GM12865 (cell line): ENCODE measurements at places on chromosomes 2 and 18.

DNA sequence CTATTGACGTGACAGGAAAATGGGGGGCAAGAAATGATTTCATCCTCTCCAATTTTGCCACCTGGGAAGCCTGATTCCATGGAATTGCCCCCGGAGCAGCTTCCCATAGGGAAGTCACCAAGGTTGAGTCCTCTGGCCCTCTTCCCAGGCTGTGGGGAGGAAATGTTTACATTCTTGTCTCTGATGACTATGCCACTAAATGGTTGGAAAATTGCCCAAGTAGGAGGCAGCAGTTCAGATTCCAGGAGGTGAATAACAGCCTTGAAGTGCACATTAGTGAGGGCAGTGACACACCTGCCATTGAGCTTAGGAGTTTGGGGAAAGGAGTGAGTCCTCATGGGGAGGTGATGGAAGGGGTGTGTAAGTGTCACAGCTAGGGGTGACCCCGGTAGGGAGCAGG lies 449.2 kb upstream of the DCC start:
- DNase-seq, result no peak

DNA sequence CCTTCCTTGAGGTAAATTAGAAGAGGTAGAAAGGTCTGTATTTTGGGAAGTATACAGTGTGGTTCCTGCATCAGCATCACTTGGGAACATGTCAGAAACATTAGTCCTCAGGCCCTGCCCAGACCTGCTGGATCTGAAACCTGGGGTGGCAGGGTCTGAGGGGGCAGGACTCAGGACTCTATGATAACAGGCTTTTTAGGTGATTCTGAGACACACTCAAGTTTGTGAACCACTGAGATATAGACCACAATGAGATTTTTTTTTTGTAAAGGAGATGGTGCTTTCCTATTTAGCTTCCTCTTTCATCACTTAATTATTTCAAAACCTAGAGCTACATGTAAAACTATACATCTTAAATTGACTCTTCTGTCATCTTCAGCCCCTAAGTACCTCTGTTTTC lies 262.7 kb upstream of the SPOPL start:
- DNase-seq, result peak; percentile 25

GRCh38 chr2:217897816-217898806 lies 104.7 kb downstream of the TNS1 start:
- DNase-seq, result no peak

DNA sequence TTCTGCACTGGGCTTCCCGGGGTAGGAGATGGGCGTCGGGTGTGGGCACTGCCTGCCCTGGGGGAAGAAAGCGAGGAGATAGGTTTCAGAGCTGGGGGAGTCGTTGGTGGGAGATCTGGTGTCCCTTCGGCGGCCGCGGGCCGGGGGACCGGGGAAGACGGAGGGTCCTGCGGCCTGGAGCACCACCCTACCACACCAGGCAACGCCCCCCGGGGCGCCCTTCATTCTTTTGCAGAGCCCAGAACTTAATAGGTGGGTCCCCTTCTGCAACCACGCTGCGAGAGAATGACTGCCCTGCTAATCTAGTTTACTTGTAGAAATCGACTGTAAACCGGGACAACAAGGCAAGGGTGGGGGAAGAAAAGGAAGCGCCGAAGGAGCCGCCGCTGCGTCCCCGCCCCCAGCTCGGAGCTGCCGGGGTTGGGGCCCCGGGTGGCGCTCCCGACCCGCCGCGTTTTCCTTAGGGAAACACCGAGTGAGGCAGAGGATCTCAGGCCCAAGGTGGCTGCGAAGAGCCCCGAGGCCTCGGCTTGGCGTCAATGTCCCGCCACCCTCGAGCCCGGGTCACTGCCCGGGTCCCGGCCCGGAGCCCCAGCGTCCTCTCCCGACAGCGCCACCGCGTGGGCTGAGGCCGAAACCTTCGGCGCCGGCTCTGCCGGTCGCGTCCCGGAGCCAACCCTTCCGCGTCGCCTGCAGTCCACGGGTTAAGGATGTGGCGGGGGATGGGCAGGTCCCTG lies 5.4 kb upstream of the SATB2 start:
- peak; percentile 16 for DNase-seq

GRCh38 chr2:188024811-188025210 lies 266.9 kb upstream of the GULP1 start:
- no peak for DNase-seq

- DNase-seq, result no peak
Measured at GRCh38 chr2:239943571-239943970, 81.6 kb downstream of the NDUFA10 start.

GRCh38 chr2:41828052-41828643 lies 219.7 kb upstream of the PKDCC start:
- no peak for DNase-seq

GRCh38 chr2:70354264-70354949 lies 52.5 kb upstream of the FAM136A start:
- DNase-seq, result no peak

DNA sequence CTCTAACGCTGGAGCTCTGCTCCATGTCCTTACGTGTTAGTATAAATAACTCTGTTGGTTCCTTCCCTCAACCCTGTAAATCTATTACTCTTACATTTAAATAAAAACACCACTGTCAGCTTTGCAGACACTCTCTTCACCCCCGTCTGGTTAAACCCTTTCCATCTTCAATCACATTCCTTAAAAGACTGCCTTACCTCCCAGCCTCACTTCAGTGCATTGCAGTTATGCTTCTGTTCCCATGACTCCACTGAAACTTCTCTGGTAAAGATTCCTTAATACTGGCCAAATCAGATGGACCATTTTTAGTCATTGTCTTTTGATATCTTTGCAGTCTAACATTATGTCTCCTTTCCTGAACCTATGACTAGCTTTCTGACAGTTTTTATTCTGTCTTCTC lies 61.7 kb downstream of the EML4 start:
- DNase-seq, result no peak

- DNase-seq, result no peak
Measured at GRCh38 chr2:134582547-134582899, 136.3 kb downstream of the TMEM163 start.

- DNase-seq, result no peak
Measured at GRCh38 chr2:11368059-11368572, 23.7 kb upstream of the ROCK2 start.

GRCh38 chr2:71276311-71277146 lies 49.6 kb upstream of the PAIP2B start:
- DNase-seq, result peak; percentile 77

GRCh38 chr2:209253544-209253943 lies 170.3 kb upstream of the MAP2 start:
- no peak for DNase-seq

DNA sequence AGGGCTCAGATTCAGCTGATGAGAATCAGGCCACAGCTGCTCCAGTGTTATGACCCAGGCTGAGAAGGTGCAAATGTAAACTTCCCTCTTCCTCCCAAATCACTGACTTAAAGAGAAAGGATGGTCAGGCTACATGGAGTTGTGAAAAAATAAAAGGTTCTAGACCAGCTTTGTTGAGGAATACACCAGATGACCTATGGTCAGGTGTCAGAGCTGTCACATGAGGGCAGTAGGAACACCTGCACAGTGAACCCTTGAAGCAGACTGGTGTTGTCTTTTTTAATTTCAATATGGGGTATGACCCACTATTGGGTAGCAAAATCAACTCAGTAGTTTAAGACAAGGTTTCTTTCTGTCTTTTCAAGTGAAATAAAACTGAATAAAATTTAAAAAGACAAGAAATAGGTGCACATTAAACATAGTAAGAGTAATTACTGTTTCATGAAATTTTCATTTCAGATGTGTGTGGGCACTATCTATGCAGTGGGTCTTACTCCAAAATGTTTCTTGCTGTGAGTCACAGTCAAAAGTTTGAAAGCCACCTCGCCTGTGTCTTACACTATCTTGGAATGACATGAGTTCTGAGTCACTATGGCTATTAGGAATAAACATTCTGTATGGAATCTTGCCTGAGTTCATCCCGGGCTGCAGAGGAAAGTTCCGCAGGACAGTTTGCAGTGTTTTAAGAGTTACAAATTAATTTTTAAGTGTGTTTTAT lies 83.6 kb downstream of the ACVR1 start:
- DNase-seq, result no peak

DNA sequence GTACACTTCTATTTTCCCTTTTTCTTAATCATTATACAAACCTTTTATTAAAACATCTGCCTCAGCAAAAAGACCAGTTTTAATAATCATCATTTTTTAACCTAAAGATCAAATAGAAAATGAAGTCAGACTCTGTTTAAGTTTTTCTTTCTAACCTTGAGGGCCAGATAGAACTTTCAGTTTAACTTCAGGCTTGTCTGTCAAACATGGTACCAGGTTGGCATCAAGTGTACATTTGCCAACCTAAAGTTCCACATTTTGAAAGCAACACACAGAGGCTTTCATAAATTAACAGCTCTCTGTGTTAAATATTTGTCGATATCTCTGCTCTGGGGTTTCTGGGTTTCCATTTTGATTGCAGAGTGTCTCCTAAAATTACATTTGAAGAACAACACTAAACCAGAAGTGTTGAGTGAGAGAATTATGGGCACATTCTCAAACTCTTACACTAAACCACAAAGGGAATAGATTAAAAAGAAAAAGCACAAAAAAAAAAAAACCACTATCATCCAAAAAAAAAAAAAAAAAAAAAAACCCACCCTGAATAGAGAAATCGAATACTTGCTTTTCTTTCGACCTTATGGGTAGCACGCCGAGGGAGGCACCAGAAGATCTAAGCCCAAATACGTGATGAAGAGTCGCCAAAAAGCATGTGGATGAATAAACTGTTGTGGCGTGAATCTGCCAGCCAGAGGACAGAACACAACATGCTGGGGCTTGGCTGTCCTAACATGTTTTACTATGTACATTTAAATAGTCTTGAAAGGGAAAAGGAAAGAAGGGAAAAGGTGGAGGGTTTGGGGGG lies 166.2 kb downstream of the TCF4 start:
- no peak for DNase-seq

DNA sequence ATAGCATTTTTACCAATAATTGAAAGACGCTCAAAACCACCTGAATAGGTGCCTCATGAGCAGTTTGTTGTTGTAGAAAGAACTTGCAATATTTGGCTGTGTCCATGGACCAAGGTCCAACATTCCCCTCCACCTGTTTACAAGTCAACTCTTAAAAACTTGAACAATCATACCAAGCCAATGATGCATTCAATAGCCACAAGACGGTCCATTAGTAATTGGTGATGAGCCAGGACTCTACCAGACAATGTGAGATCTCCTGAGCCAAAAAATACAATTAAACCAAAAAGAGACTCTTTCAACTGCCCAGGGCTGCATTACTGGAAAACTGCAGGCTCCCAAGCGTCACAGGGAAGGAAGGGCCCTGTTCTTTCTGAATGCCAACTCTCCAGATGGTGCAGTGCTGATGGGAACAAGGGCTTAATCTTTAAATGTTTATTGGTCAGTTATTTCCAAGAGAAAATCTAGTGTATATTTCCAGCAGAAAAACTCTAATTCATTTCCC lies 118.8 kb upstream of the EPB41L3 start:
- no peak for DNase-seq

DNA sequence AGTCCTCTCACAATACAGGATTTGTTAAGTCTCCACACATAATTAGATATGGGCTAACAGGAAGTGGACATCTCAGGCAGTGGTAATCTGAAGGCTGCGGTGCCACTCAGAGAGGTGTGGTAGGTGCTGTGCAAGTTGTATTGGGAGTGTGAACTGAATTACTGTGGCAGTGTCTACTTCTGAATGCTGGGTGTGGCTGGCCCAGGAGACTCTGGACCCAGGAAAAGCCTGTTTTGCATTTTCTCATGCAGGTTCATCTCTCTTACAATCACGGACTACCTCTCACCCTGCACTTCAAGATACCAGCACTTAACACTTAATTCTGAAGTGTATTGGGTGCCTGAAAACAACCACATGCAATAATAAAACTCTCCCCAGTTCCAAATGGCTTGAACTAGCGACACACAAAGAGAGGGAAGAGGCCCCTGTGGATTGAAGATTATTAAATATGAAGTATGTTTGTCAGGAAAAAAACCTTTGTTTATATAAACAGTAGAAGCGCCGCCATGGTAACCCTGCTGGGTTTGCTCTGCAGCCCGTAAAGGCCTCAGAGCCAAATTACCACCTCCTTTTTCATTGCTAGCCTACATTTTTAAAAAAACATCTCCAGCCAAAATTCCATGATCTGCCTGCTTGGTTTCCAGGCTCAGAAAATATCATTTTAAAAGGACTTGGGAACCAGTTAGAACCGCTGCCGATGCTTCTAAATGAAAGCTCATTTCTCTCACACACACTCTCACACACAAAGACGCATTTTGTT lies 77.5 kb downstream of the GFPT1 start:
- DNase-seq, result peak; percentile 26

DNA sequence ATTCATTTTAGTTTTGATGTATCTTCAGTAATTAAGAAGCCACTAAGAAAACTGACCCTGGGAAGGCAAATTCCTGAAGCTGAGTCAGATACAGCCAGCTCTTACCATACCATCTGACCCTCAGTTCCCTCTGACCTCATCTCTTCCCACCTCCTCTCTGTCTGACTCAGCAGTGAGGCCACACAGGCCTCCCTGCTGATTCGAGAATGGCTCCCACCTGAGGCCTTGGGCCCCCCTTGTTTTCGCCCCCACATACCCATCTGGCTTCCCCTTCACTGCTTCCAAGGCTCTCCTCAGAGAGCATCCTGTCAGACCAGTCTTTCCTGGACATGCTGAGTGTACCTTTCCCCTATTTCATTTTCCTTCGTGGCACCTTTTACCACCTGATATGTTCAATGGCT lies 71.0 kb upstream of the CYP1B1 start:
- peak; percentile 85 for DNase-seq

GRCh38 chr2:117968722-117969121 lies 45.1 kb downstream of the CCDC93 start:
- no peak for DNase-seq

GRCh38 chr2:47225061-47225783 lies 70.1 kb upstream of the STPG4 start:
- no peak for DNase-seq

DNA sequence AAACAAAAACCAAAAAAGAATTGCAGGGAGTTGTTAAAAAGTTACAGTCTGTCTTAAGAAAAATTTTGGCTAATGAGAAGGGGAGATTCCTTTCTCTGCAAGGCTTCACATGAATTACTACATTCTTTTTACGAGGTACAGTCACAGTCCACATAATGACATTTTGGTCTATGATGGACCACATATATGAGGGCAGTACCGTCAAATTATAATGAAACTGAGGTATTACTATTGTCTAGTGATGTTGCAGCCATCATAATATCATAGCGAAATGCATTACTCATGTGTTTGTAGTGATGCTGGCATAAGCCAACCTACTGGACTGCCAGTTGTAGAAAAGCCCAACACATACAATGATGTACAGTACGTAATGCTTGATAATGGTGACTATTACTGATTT lies 12.5 kb downstream of the SERPINB7 start:
- DNase-seq, result no peak

GRCh38 chr18:75727456-75727855 lies 300.0 kb upstream of the SMIM21 start:
- DNase-seq, result peak; percentile 37
